ENCODE measurements at places on chromosomes 2 and 18. TPM values are rescaled to one million over a fixed set of nuclear protein-coding genes. Genes with fewer than 3 reads are reported as not detected.

GRCh38 chr2:23745726-23746105 is 181.2 kb downstream of the ATAD2B start:
- peaks cover 23% of the 10 kb centered on the region for H3K4me1 ChIP-seq
- DNase-seq, result no peak
- no peaks in the 10 kb centered on the region for H3K27me3 ChIP-seq

GRCh38 chr2:20081841-20082240 is 30.4 kb upstream of the LAPTM4A start:
- DNase-seq, result no peak
- no peak overlapping the region for H3K4me3 ChIP-seq
- H3K27me3 ChIP-seq, result no peaks in the 10 kb centered on the region

- H3K36me3 ChIP-seq, result no peaks in the 10 kb centered on the region
- H3K4me3 ChIP-seq, result no peak overlapping the region
- DNase-seq, result no peak
- H3K27me3 ChIP-seq, result no peaks in the 10 kb centered on the region
- no peak overlapping the region for H3K27ac ChIP-seq
Measured at GRCh38 chr18:73079920-73080319, 212.1 kb upstream of the NETO1 start.

DNA sequence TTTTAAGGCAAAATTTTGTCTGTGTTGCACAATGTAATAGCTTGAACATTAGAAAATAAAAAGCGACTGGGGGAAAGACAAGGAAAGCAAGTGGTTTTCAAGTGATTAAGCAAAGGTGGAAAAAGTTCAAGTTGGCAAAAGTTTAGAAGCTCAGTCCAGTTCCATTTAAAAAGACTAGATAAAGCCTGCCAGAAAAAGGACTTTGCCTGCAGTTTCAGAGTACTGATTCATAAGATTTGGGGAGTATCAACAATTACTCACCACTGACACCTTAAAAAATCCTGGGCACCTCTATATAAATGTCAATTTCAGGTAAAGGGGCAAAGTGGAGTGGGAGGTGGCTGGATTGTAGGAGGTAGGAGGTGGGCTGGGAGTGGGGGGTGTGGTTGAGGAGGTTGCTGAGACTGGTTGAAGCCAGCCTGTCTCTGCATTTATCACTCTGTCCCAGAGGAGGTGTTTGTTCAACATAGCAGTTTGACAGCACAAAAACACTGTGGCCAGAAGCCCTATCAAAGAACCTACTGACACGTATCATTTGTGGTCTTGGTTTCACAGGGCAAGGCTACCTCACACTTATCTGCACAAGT is 14.6 kb downstream of the ZEB2 start:
- no peak for DNase-seq
- H3K27ac ChIP-seq, result peak overlapping the region; percentile 52
- H3K36me3 ChIP-seq, result no peaks in the 10 kb centered on the region
- peaks cover 30% of the 10 kb centered on the region for H3K4me1 ChIP-seq
- no peak overlapping the region for H3K4me3 ChIP-seq

- no peak overlapping the region for H3K27ac ChIP-seq
- H3K36me3 ChIP-seq, result no peaks in the 10 kb centered on the region
- no peak for DNase-seq
Measured at GRCh38 chr18:23877371-23877770, 137.2 kb upstream of the TTC39C start.

- H3K27me3 ChIP-seq, result no peaks in the 10 kb centered on the region
- H3K27ac ChIP-seq, result no peak overlapping the region
- H3K4me1 ChIP-seq, result no peaks in the 10 kb centered on the region
- no peak for DNase-seq
Measured at GRCh38 chr2:78979380-78980151, 45.9 kb upstream of the REG3G start.

- no peaks in the 10 kb centered on the region for H3K27me3 ChIP-seq
- no peak for DNase-seq
- no peaks in the 10 kb centered on the region for H3K36me3 ChIP-seq
- no peaks in the 10 kb centered on the region for H3K4me1 ChIP-seq
- H3K4me3 ChIP-seq, result no peak overlapping the region
- H3K27ac ChIP-seq, result no peak overlapping the region
Measured at GRCh38 chr2:150020221-150020620, 432.6 kb upstream of the MMADHC start.

- H3K4me1 ChIP-seq, result peaks cover 18% of the 10 kb centered on the region
- no peak overlapping the region for H3K4me3 ChIP-seq
- H3K27ac ChIP-seq, result no peak overlapping the region
- no peaks in the 10 kb centered on the region for H3K27me3 ChIP-seq
- DNase-seq, result no peak
- no peaks in the 10 kb centered on the region for H3K36me3 ChIP-seq
Measured at GRCh38 chr18:44552706-44553105, 128.0 kb upstream of the SETBP1 start.

DNA sequence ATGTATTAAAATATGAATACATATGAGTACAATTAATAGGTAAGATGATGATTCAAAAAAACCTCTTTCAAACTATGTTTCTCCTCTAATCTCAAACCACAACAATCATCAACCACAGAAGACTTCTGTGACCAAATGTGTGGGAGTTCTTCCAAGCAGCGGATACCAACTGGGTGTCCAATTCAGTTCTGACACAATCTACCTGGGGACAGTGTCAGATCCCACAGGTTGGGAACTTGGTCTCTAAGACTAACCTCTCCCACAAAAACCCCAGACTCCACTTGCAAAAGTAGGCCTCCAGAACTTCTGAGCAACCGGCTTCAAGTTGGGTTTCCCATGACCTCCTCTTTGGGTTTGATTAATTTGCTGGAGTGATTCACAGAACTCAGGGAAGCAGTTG is 26.9 kb downstream of the FASTKD1 start:
- no peak overlapping the region for H3K27ac ChIP-seq
- H3K4me3 ChIP-seq, result no peak overlapping the region
- no peak for DNase-seq

- H3K4me1 ChIP-seq, result peaks cover 25% of the 10 kb centered on the region
- H3K4me3 ChIP-seq, result no peak overlapping the region
- H3K27ac ChIP-seq, result no peak overlapping the region
- H3K27me3 ChIP-seq, result no peaks in the 10 kb centered on the region
Measured at GRCh38 chr2:191018048-191018447, 4.1 kb upstream of the STAT1 start.

GRCh38 chr2:181774685-181775084 is 94.4 kb upstream of the NEUROD1 start:
- H3K27me3 ChIP-seq, result no peaks in the 10 kb centered on the region
- no peak overlapping the region for H3K27ac ChIP-seq
- no peak for DNase-seq
- H3K4me1 ChIP-seq, result peaks cover 13% of the 10 kb centered on the region

GRCh38 chr2:85650456-85650855 is 17.5 kb downstream of the SFTPB start:
- H3K4me1 ChIP-seq, result no peaks in the 10 kb centered on the region
- no peak overlapping the region for H3K27ac ChIP-seq
- H3K27me3 ChIP-seq, result no peaks in the 10 kb centered on the region
- no peak overlapping the region for H3K4me3 ChIP-seq

DNA sequence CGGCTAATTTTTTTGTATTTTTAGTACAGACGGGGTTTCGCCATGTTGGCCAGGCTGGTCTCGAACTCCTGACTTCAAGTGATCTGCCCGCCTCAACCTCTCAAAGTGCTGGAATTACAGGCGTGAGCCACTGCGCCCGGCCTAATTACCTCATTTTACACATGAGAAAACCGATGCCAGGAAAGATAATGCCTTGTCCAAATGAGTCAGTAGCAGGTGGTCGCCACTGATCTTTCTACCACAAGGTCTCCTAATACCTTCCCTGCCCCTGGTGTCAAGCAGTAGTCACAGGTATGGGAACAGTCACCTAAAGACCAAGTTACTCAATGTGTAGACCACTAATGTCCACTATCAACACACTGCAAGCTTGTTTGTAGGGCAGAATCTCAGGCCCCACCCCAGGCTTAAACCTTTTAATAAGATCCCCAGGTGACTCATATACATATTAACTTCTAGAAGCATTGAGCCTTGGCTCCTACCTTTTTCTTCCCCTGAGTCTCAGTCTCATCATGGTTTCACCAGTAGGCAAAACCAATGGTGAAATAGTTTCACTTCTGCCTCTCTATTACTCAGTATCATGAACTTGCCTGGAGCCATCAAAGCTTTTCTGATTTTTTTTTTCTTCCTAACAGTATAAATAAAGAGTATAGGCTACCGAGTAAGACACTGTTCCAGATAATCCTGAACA is 6.9 kb upstream of the EPB41L5 start:
- no peaks in the 10 kb centered on the region for H3K36me3 ChIP-seq
- H3K4me3 ChIP-seq, result no peak overlapping the region
- H3K27me3 ChIP-seq, result no peaks in the 10 kb centered on the region
- no peak for DNase-seq
- H3K27ac ChIP-seq, result no peak overlapping the region

- peaks cover 5% of the 10 kb centered on the region for H3K4me1 ChIP-seq
- no peak for DNase-seq
- no peak overlapping the region for H3K27ac ChIP-seq
- no peak overlapping the region for H3K4me3 ChIP-seq
Measured at GRCh38 chr2:27422958-27423357, 5.5 kb upstream of the NRBP1 start.

DNA sequence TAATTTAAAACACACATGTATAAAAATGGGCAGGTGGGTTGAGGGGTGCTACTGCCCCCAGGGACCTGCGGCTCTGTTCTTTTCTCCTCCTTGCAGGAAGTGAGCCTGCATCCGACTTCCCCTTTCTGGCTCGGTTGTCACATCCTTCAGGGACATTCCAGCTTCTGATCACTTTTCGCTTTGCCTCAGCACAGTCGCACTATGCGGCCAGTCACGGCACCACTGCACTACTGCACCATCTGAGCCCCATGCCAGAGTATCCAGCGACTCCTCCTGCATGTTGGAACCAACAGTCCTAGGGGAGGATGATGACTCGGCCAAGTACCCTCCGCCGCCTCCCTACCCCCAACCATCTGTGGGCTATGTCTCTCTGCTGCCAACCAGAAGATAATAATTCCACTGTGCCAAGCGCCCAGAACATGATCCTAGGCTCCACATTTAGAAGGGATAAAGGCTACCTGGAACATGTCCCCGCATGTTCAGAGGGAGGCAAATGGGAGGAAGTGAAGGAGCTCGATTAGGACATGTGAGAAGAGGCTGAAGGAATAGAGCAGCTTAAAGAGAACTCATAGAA is 17.6 kb downstream of the CDC42EP3 start:
- H3K36me3 ChIP-seq, result no peaks in the 10 kb centered on the region
- peaks cover 98% of the 10 kb centered on the region for H3K4me1 ChIP-seq
- peak overlapping the region; percentile 73 for H3K27ac ChIP-seq
- no peaks in the 10 kb centered on the region for H3K27me3 ChIP-seq
- no peak for DNase-seq

- no peak overlapping the region for H3K27ac ChIP-seq
- no peaks in the 10 kb centered on the region for H3K27me3 ChIP-seq
- H3K36me3 ChIP-seq, result no peaks in the 10 kb centered on the region
- H3K4me1 ChIP-seq, result peaks cover 16% of the 10 kb centered on the region
Measured at GRCh38 chr18:21742315-21742687, 1.7 kb downstream of the MIB1 start.

- H3K27me3 ChIP-seq, result no peaks in the 10 kb centered on the region
- peaks cover 21% of the 10 kb centered on the region for H3K4me1 ChIP-seq
- H3K36me3 ChIP-seq, result no peaks in the 10 kb centered on the region
- no peak for DNase-seq
- peak overlapping the region; percentile 65 for H3K27ac ChIP-seq
Measured at GRCh38 chr2:198173242-198173641, 368.8 kb downstream of the PLCL1 start.

- H3K36me3 ChIP-seq, result no peaks in the 10 kb centered on the region
- peak overlapping the region; percentile 36 for H3K4me3 ChIP-seq
- peaks cover 14% of the 10 kb centered on the region for H3K4me1 ChIP-seq
- H3K27me3 ChIP-seq, result no peaks in the 10 kb centered on the region
- DNase-seq, result no peak
Measured at GRCh38 chr2:71157124-71157793, 26.8 kb downstream of the MPHOSPH10 start.

DNA sequence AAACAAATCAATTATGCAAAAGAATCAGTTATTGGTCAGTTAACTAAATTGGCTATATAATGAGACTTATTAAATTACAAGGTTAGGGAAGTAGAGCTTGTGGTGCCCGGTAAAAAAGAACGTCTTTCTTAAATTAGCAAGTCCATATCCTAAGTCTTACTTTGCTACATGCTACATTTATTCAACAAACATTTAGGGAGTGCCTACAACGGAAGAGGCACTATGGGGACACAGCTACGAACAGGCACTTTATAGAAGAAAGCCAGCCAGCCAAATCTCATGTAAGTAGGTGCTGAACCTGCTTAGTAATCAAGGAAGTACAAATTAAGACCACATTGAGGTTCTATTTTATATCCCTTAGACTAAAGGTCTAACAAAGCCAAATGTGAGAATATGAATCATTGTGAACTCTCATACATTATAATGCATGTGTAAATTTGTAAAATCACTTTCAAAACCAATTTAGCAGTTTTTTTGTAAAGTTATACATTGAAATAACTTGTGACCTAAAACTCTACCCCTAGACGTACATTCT is 59.9 kb downstream of the PDK1 start:
- H3K27ac ChIP-seq, result no peak overlapping the region
- no peak for DNase-seq
- H3K36me3 ChIP-seq, result no peaks in the 10 kb centered on the region

GRCh38 chr18:56402872-56403516 is 235.4 kb downstream of the TXNL1 start:
- DNase-seq, result no peak
- no peaks in the 10 kb centered on the region for H3K36me3 ChIP-seq
- H3K27me3 ChIP-seq, result no peaks in the 10 kb centered on the region
- H3K4me1 ChIP-seq, result peaks cover 2% of the 10 kb centered on the region
- H3K27ac ChIP-seq, result peak overlapping the region; percentile 28

MAPRE3 gene
- total RNA-seq, result 23.0 TPM

CPLX4 gene
- total RNA-seq, result not detected

UGT1A6 gene
- total RNA-seq, result not detected

POTEC gene
- not detected for total RNA-seq

TRMT61B gene
- 11.2 TPM for total RNA-seq

ALPI gene
- total RNA-seq, result not detected

ERLEC1 gene
- total RNA-seq, result 62.3 TPM

EVA1A gene
- total RNA-seq, result not detected

ASXL3 gene
- total RNA-seq, result 1.0 TPM

C2orf78 gene
- not detected for total RNA-seq

SALL3 gene
- not detected for total RNA-seq

CYP27C1 gene
- not detected for total RNA-seq

AP1S3 gene
- 0.40 TPM for total RNA-seq

C2orf72 gene
- 0.83 TPM for total RNA-seq

IL1A gene
- 0.13 TPM for total RNA-seq

USP40 gene
- total RNA-seq, result 21.3 TPM

IL1B gene
- 2.7 TPM for total RNA-seq

NAT8 gene
- total RNA-seq, result not detected

NT5C1B gene
- not detected for total RNA-seq

Measured in esophagus muscularis mucosa (tissue), 4 donors.